NCI-H524 treated with DMSO at 0.1 percent for 48 hours (cell line): ENCODE measurements at places on chromosomes 2 and 18.

DNA sequence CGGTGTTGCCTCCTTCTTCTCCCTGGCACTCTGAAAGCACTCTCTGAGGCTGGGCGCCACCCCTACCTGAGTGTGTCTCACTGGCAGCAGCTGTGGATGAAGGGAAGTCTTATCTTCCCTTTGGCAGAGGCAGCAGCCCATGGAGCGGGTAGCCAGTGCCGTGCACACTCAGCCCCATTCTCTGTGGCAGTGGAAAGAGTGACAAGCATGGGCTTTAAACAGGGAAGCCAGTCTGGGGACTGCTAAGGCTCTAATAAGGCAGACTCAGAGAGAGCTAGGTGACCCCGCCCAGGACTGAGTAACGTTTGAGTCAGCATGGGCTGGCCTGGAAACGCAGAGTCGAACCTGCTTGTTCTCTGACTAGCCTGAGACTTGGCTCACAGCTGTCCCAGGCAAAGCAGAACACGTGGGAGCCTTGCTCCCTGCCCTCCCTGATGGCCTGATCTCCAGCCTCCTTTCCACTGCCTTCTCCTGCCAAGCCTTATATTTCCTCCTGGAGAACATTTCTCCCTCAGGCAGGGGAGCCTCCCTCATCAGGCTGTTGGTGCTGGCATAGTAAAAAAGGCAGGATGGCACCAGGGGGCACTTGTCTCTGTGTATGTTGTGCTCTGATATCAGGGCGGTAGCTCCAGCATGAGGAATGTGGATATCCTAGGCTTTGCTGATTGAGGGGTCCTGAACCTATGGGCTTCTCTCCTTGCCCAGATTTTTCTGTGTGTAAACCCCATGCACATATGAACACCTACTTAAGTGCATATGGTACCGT, 93.9 kb upstream of the LGALSL start:
- no peak for DNase-seq

- DNase-seq, result no peak
Observed at GRCh38 chr18:48294899-48295585, 114.1 kb downstream of the ZBTB7C start.

DNA sequence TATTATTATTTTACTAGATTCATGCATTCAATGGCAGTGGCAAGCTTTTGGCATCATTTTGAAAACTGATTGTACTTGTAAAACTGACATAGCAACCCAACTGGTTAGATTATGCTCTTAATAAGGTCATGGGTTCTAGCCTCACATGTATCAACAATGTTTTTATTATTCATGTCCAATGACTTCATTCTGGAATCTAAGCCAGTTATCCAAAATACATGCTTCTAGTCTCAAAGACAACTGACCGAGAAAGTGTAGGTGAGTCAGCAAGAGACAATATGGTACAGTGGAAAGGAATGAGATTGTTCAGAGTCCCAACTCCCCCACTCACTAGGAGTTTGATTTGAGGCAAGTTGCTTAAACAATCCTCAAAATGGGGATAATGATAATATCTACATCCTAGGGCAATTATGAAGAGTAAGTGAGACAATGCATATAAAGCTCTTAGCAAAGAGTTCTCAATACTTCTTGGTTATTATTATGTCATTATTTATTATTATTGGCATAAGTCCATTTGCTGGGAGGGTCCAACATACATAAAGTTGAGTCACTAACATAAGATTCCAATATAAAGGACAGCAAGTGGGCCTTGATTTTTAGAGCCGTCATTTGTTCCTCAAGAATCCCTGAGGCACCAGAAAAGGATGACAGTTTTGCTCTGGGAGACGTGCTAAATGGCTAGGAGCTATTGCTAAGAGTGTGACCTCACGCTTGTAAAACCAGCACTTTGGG, 99.4 kb downstream of the NEB start:
- no peak for DNase-seq

GRCh38 chr18:78573773-78574172, 405.8 kb upstream of the SALL3 start:
- DNase-seq, result no peak

DNA sequence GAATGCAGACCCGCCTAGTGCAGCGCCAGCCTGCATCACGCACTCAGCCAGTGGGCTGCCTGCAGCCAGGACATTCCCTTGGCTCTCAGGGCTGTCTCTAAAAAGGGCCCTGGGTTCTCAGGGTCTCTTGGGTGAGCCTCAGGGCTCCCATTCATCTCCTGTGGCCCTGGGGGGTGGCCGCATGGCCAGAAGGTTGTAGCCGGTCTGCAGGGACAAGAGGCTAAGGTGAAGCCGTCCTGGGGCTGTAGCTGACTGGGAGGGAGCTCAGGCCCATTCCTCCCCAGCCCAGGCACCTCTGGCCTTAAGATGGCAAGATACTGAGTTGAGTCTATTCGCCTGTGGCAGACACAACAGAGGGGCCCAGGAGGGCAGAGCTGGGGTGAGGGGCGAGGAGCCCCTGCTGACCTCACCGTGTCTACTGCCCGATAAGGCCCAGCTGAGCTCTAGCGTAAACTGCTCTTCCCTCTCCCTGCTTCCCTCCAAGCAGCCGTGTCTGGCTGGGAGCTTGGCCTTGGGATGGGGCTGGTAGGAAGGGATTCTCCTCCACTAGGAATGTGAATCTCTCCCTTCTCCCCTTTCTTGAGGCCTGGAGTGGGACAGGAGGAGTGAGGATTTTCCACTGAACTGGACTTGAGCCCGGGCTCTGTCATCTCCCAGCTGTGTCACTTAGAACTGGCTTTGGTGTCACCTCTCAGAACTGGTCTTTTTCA, 37.9 kb downstream of the INHBB start:
- DNase-seq, result no peak

DNA sequence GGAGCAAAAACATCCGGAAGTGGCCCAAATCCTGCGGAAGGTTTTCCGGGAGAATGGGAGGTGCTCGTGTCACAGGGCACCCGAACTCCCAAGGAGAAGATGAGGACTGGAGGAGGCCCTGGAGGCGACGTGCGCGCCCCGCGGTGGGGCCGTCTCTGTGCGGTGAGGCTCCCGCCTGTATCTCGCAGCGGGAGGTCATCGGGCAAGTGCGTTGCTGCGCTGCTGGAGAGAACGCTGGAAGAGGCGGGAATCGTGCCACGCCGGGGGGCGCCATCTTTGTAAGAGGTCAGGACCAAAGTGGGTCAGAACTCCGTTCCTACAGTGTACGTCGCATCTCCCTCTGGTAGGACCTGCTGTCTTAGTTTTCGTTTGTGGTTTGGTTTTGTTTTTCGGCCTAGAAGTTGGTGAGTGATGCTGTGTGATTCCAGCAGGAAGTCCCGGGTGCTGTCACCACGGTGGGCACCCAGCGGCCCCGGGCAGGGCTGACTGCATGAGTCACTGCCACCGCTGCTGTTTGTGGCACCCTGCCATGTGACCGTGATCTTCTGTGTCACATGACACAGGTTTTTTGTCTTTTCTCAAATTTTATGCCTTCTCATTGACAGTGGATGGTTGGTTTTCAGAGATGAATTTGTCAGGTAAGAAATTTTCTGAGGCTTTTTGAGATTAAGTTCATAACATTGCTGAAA, 21.5 kb upstream of the ATP9B start:
- no peak for DNase-seq

- peak; percentile 70 for DNase-seq
Observed at GRCh38 chr18:6731222-6731596, 1.7 kb downstream of the ARHGAP28 start.

DNA sequence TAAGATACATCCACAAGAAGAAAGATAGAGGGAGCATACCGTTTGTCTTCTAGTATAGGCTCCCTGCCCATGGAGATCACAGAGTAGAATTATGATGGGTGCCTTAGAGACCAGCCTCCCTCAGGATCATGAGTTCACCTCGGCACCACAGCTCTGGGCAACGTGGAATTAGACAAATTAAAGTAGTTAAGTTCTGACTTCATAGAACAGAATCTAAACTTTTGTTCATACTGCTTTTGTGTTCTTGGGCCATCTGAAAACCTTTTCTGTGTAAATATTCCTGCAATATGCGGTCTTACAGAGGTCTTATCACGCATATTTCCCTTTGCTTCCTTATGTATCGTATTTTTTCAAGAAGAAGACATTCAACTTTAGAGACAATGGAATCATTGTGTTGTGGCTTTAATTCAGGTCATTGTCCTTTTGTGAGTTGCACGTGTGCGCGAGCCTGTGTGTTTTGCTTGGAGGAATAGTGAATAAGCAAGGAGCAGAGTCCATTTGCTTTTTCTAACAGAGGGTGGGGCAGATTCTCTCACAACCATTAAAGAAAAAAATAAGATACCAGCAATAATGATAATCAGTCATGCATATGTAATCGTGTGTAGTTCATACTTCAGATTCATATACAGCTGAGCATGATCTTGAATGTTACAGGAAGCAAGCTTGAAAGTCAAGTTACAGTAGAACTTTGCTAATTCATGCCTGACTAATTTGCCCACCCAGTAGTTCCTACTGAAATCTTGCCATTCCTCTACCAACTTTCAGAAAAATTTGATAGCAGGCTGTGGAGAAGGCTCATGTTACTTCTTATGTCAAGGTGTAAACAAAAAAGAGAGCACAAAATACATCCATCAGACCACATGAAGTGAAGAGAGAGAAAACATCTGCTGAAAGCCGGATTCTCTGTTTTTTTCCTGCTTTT, 243.6 kb downstream of the NEDD4L start:
- DNase-seq, result no peak

- no peak for DNase-seq
Observed at GRCh38 chr2:134139611-134140010, 114.3 kb upstream of the MGAT5 start.

DNA sequence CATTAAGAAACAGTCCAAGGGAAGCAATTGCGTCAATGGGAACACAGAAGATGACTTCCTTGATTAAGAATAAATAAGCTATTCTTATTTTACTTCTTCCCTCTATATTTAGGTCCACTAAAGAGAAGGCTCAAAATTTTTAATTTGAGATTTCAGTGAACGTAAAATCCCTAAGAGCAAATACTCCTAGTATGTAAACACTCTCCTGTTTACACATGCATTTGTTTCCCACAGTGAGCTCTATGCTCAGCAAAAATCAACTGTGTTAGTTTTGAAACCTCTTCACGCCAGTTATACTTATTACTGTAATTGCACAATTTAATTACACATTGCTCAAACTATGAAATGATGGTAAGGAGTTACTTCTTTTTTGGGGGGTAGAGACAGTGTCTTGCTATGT, 8.8 kb downstream of the SLC39A6 start:
- no peak for DNase-seq

GRCh38 chr2:173021939-173022371, 53.7 kb upstream of the MAP3K20 start:
- no peak for DNase-seq

DNA sequence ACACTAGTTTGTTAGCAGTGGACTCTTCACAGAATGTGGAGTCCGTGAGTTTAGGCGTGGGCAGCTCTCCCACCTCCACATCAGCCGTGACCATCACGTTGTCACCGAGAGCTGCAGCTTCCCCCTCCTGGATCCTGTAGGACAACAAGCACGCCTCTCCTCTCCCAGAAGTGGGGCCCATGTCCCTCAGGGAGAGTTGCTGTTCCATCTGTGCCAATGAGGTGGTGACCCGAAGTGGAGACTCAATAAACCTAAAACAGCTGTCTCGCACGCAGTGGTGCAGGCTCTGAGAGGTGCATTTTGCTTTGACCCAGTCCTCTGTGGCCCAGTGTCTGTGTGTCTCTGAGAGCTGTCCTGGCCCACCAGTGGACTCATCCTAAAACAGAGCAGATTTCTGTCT, 456.5 kb upstream of the SOX11 start:
- no peak for DNase-seq

GRCh38 chr18:27608742-27609141, 423.6 kb upstream of the CHST9 start:
- DNase-seq, result no peak

DNA sequence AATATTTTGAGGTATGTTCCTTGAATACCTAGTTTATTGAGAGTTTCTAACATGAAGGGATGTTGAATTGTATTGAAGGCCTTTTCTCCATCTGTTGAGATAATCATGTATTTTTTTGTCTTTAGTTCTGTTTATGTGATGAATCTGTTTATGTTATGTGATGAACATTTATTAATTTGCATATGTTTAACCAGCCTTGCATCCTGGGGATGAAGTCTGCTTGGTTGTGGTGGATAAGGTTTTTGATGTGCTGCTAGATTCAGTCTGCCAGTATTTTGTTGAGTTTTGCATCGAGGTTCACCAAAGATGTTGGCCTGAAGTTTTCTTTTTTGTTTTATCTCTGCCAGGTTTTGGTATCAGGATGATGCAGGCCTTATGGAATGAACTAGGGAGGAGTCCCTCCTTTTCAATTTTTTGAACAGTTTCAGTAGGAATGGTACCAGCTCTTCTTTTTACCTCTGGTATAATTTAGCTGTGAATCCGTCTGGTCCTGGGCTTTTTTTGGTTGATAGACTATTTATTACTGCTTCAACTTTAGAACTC, 71.9 kb downstream of the EPC2 start:
- no peak for DNase-seq

DNA sequence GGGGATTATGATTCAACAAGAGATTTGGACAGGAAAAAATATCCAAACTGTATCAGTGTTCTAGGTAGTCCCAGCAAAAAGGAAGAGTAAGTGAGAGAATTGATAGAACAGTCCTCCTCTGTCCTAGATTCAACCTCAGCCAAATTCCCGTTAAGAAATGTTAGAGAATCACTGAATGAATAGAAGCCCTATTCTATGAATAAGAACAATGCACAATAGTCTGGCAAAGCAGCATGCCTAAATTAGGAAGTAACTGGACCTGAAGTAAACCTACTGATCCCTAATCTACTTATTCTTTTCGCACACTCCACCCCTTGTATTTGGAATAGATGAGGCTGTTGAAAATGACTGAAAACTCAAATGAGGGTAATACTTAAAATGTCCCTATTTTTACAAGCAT, 1665.5 kb downstream of the LRP1B start:
- DNase-seq, result no peak

- DNase-seq, result no peak
Observed at GRCh38 chr2:12341920-12342319, 374.8 kb upstream of the TRIB2 start.

GRCh38 chr18:75114231-75114764, 94.6 kb downstream of the PTGR3 start:
- DNase-seq, result no peak
